ENCODE measurements at places on chromosomes 13 and 19. TPM values are rescaled to one million over a fixed set of nuclear protein-coding genes. Genes with fewer than 3 reads are reported as not detected.

GRCh38 chr13:109963960-109964563 is 177.7 kb upstream of the IRS2 start:
- no peak for DNase-seq
- H3K27ac ChIP-seq, result no peak overlapping the region
- H3K27me3 ChIP-seq, result no peaks in the 10 kb centered on the region
- H3K4me3 ChIP-seq, result no peak overlapping the region
- H3K36me3 ChIP-seq, result no peaks in the 10 kb centered on the region

DNA sequence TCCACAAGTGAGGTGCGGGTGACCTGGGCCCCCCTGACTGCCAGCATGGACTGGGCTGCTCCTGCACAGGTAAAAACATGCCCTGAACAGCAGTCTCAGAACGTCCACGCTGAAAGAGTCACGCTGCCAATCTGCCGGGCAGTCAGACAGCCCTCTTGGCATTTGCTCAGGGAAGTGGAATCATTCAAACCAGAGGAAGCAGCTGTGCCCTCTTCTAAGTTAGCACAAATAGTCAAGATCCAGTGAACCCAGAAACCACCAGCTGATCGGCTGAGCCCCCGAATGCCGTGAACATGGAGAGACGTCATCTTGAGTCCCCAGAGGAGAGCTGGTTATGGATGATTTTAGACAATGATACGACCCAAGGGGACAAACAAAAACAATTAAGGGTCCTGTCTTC is 34.4 kb downstream of the KLF2 start:
- peaks cover 10% of the 10 kb centered on the region for H3K36me3 ChIP-seq
- no peak for DNase-seq
- no peak overlapping the region for H3K27ac ChIP-seq
- peaks cover 4% of the 10 kb centered on the region for H3K4me1 ChIP-seq
- H3K27me3 ChIP-seq, result no peaks in the 10 kb centered on the region

The ACP4 gene
- not detected for total RNA-seq

The CYP2F1 gene
- total RNA-seq, result not detected

GRCh38 chr13:85529218-85529594 is 270.0 kb downstream of the SLITRK6 start:
- peaks cover 27% of the 10 kb centered on the region for H3K4me1 ChIP-seq
- H3K36me3 ChIP-seq, result no peaks in the 10 kb centered on the region
- peak overlapping the region; percentile 29 for H3K27ac ChIP-seq
- H3K4me3 ChIP-seq, result no peak overlapping the region

The SERP2 gene
- 7.7 TPM for total RNA-seq

DNA sequence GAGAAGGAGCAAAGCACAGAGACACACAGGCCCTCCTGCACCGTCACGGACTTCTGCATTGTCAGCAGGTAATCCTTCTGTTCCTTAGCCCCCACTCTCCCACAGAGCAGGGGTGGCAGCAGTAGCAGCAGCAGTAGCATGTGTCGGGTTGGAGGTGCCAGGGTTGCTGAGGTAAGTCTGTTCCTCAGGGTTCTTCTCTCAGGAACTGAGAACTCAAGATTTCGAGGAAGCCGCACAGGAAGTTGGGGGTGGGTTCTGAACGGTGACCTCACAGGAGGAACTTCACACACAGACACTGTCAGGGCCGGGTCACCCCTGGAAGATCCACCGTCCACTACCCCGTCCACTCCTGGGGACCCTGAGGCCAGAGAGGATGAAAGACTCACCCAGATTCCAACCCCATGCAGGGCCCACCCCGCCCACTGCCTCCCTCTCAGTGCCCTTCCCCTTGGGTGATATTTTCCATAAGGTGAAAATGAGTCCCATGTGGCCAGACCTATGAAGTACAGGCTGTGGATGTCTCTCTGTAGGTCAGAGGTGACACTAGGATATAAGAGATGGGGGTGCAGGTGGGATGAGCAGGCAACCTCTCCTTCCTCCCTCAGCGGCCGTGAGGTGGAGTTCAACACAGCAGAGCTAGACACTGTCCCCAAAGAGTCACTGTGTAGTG is at the start of gene SIGLEC12:
TSS of gene SIGLEC12 (minus strand) at position 207 of the 670 bp plus-strand sequence. CDS start at position 140, 67 bp downstream.
- no peaks in the 10 kb centered on the region for H3K36me3 ChIP-seq
- DNase-seq, result peak; percentile 71
- no peak within 1 kb of the TSS for H3K4me3 ChIP-seq
- no peak within 1 kb of the TSS for H3K27ac ChIP-seq

The CCDC70 gene
- total RNA-seq, result not detected

The GPC5 gene
- 12.9 TPM for total RNA-seq

GRCh38 chr13:99228737-99229691 is 28.4 kb downstream of the UBAC2 start:
- no peaks in the 10 kb centered on the region for H3K36me3 ChIP-seq
- peak overlapping the region; percentile 78 for H3K27ac ChIP-seq
- H3K4me1 ChIP-seq, result peaks cover 20% of the 10 kb centered on the region

The SELENOV gene
- not detected for total RNA-seq

The CRX gene
- not detected for total RNA-seq

The IGFL1 gene
- not detected for total RNA-seq

GRCh38 chr19:45211751-45212381 is 33.3 kb downstream of the BLOC1S3 start:
- DNase-seq, result no peak
- no peaks in the 10 kb centered on the region for H3K36me3 ChIP-seq
- peak overlapping the region; percentile 86 for H3K27ac ChIP-seq
- H3K4me1 ChIP-seq, result peaks cover 74% of the 10 kb centered on the region
- no peak overlapping the region for H3K4me3 ChIP-seq
- no peaks in the 10 kb centered on the region for H3K27me3 ChIP-seq

- DNase-seq, result no peak
- H3K27ac ChIP-seq, result peak overlapping the region; percentile 99
- no peaks in the 10 kb centered on the region for H3K27me3 ChIP-seq
- peaks cover 24% of the 10 kb centered on the region for H3K4me1 ChIP-seq
- H3K4me3 ChIP-seq, result peak overlapping the region; percentile 46
- peaks cover 12% of the 10 kb centered on the region for H3K36me3 ChIP-seq
Observed at GRCh38 chr19:46847528-46847927, 3.1 kb downstream of the AP2S1 start.

GRCh38 chr13:85197431-85197830 is 601.8 kb downstream of the SLITRK6 start:
- no peak overlapping the region for H3K4me3 ChIP-seq
- H3K27ac ChIP-seq, result no peak overlapping the region
- no peaks in the 10 kb centered on the region for H3K27me3 ChIP-seq
- no peak for DNase-seq

DNA sequence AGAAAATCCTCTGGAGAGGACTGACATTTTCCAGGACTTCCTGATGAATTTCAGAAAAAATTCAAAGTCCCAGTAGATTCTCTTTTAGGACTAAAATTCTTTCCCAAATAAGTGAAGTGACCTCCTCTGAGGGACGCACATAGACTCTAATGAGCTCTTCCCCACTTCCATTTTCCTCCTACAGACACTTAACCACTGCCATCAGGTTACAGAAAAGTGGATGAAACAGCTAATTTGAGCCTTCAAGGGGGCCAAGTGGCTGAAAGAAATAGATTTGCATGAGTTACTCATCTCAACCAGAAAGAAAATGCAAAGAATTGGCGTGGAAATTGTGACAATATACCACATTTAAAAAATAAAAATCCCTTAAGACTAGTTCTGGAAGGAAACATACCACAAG is 185.3 kb upstream of the EDNRB start:
- no peaks in the 10 kb centered on the region for H3K27me3 ChIP-seq
- no peak for DNase-seq
- no peak overlapping the region for H3K4me3 ChIP-seq
- H3K4me1 ChIP-seq, result no peaks in the 10 kb centered on the region
- H3K27ac ChIP-seq, result no peak overlapping the region
- no peaks in the 10 kb centered on the region for H3K36me3 ChIP-seq

DNA sequence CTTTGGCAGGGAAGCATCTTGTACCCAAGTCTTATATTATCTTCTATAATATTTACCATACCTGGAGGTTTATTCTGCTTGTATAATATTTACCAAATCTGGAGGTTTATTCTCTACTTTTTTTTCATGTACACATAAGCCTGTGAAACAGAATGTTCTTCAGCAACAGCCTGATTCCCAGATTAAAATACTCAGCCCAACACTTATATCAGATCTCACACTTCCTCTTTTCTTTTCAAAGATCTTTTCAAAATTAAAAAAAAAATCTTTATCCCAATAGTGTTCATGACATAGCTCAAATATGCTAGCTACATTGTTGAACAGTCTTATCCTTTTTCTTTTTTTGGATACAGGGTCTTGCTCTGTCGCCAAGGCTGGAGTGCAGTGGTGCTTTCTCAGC is 300.7 kb downstream of the LMO7 start:
- no peaks in the 10 kb centered on the region for H3K4me1 ChIP-seq
- no peak for DNase-seq
- no peak overlapping the region for H3K27ac ChIP-seq

The CDX2 gene
- not detected for total RNA-seq
